H54 (cell line): ENCODE measurements at places on chromosomes 1 and 21.
A peak's percentile ranks its signal among the peaks of the same experiment; 100 is the strongest.

DNA sequence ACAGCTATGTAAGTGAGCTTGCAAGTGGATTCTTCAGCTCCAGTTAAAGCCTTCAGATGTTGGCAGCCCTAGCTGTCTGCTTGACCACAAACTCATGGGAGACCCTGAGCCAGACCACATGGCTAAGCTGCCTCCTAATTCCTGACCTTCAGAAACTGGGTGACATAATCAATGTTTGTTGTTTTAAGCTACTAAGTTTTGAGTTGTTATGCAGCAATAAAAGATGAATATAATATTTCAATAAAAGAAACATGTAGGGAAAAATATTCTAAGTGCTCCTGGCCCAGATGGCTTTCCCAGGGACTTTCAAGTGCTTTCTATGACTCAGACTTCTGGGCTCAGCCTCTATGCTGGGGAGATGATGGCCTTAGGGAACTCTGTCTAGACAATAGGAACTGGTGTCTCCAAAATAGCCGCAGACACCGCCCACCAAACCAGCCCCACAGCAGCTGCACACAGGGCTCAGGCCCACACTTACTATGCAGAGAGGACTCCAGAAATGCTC lies 20.3 kb upstream of the AZIN2 start:
- peak; percentile 44 for DNase-seq

- DNase-seq = peak; percentile 23
These were observed 3.9 kb upstream of the CDC42 start for GRCh38 chr1:22048351-22049192.

DNA sequence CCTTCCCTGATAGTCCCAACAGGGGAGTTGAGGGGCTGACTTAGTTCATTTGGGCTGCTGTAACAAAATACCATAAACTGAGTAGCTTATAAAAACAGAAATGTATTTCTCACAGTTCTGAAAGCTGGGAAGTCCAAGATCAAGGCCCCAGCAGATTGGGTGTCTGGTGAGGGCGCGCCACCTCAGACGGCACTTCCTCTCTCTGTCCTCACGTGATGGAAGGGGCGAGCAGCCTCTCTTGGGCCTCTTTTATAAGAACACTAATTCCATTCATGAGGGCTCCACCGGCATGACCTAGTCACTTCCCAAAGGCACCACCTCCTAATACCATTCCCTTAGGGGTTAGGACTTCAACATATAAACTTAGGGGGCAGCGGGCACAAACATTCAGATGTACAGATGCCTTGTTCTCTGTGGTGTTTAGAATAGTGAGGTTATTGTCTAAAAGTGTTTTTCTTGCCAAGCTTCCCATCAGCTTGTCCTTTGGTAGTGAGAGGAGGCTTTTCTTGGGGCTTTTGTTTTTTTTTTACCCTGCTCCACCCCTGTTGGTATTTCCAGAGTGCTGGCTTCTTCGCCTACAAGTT lies 20.3 kb downstream of the NIPAL3 start:
- no peak for DNase-seq

DNA sequence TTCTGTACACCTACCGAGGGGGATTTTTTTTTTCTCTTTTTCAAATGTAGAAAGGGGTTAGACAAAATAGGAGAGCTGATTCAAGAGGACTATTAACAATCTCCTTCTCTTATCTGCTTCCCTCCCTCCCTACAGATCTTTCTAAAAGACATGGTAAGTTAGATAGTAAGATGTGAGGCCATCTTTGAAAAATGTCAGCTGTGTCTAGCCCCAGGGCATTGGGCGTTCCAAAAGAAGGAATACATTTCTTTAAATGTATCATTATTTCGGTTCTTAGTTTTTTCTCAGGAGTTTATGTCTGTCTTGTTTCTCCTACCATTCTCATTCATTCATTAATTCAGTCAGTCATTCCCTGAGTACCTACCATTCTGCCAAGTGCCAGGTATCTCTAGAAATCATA lies 27.2 kb downstream of the BCL9 start:
- DNase-seq = no peak

DNA sequence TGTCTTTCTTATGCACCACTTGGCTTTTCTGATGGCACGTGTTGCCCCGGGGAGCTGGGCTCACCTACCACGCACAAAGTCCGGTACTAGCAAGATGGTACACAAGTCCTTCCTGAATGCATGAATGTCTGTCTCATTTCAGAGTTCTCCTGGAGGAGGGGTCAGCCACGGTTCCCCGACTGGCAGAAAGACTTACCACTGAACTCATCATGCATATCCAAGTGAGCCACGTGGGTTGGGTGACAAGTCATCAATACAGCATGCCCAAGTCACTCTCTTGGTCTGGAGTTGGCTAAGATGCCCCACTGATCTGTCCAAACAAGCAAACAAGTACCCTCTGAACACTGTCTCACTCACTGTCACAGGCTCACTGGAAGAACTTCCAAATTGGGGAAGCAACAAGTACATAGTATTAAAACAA lies 28.6 kb upstream of the MX1 start:
- no peak for DNase-seq

- DNase-seq = no peak
These were observed 47.1 kb downstream of the PHACTR4 start for GRCh38 chr1:28416509-28417194.

DNA sequence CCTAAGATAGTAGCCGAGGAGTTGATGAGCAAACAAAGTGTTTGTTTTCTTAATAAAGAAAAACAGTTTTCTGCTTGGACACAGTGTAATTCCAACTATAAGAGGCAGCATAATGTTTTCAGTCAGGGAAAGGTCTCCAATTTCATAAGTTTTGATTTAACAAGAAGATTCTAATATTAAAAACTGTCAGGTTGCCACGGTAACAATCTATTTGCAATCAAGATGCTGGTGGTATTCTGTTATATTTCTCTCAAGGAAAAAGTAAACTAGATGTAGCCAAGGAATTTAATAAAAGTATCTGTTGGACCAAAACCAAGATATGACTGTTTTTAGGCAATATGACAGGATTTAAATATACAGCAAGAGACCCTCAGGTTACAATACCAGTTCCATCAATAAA lies 211.7 kb downstream of the SMYD3 start:
- no peak for DNase-seq

- no peak for DNase-seq
These were observed 26.3 kb downstream of the PCSK9 start for GRCh38 chr1:55065648-55066047.

DNA sequence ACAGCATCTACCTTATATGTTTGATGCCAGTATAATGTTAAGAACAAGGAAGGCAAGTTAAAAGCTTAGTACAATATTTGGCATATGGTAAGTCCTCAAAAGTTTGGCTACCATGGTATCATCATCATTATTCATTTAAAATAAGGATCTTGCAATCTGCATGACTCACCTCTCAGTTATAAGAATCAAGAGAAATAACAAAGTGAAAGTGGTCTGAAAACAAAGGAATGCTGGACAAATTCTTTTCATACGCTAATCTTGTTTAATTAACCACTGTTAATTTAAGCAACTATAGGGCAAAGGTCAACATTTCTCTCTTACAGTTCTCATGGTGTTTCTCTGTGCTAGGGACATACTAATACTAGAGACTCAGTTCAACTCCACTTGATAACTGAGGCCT lies 13.0 kb upstream of the CLDN19 start:
- DNase-seq = no peak

DNA sequence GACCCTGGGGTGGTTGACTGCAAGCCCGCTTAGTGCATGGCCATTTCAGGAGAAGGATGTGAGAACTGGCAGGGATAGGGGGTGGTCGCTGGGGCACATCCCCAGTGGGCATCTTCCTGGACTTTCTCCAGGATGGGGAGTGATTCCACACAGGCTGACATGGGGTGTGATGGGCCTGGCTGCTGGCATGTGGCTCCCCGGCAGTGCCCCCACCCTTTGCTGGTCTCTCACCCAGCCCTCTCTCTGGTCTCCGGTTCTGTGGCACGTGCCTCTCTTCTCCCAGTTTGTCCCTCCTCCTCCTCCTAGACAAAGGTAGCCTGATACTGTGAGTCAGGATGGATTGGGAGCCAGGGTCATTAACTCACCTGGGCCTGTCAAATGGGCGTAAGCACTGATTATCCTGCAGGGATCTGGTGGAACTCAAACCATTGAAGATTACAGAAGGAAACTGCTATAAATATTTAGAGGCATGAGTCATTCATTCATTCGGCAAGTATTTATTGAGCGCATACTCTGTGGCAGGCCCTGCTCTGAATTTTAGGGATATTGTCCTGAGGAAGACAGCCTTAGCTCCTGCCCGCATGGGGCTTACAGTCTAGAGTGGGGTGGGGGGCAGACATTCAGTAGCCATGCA lies 23.6 kb upstream of the EPS8L3 start:
- DNase-seq = no peak

DNA sequence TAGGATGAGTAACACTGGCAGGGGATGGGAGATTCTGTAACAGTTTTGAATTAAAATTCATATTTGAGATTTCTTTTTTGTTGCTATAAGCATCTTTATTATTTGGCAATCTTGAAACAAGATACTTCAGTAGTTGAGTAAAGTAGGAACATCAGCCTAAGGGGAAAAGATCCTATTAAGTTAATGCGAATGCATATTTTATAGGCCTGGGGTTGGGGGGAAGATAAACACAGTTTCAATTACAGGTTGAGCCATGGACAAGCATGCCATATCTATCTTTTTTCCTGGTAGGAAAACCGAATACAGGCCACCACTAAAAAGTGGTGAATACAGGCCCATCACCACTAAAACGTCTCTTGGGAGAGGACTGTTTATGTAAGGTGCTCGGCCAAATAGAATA lies 32.3 kb downstream of the SMAP2 start:
- no peak for DNase-seq

- no peak for DNase-seq
These were observed 22.2 kb downstream of the SGIP1 start for GRCh38 chr1:66556161-66556611.

- no peak for DNase-seq
These were observed 437.3 kb downstream of the PLA2G4A start for GRCh38 chr1:187266051-187266450.

DNA sequence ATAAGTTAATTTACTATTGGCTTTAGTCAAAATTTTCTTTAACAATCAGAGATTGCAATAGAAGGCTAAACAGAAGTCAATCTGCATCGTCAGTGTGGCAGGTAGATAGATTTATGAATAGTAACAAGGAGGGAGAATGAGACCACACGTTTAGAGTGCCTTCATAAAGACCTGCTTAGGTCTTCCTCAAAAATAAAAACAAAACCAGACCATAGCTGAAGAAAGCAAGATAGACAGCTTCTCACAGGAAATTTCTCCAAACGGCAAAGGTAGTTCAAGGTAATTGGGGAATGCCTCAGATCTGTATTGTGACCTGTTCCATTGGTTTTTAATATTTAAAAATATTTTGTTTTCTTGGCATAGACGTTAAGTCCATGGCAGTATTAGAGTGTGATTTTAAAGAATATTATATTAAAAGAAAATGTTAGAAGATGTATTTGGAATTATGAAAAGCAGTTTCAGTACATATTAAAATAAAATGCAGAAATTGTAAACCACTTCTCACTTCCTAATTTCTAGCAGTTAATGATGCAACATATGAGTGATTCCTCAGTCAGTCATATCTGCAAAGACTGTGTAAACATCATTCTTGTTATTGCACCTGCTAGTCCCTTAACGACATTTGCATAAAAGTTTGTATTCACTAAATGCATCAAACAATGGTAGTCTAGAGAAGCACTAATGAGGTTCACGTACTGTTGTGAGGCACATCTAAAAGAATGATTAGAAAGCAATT lies 278.0 kb downstream of the HLX start:
- no peak for DNase-seq

DNA sequence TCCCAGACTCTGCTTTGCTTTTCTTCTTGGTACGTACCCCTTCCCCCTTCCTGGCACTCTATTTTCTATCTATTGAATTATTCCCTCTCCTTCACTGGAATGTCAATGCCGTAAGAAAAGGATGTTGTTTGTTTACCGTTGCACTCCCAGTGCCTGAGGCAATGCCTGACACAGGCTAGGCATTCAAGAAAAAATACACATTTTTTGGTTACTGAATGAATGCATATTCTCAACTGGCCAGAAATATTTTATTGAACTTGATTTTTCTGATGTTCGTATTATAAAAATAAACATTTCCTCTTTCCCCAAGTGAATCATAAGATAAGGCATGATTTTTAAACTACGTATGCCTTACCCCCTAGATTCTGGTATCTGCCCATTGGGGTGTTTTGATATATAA lies 41.2 kb downstream of the GNG12 start:
- DNase-seq = no peak

DNA sequence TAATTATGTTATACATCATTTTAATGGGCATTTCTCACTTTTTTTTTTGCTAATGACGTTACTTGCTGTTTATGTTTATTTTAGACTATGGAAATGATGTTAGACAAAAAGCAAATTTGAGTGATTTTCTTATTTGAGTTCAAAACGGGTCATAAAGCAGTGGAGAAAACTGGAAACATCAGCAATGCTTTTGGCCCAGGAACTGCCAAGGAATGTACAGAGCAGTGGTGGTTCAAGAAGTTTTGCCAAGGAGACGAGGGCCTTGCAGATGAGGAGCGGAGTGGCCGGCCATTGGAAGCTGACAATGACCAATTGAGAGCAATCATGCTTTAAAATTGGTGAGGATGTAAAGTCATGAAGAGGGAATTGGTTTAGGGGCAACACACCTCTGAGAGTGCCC lies 32.1 kb upstream of the KCNE2 start:
- no peak for DNase-seq

GRCh38 chr21:44596068-44596725 lies 3.9 kb upstream of the KRTAP10-6 start:
- no peak for DNase-seq

GRCh38 chr1:243730487-243731150 lies 119.4 kb downstream of the AKT3 start:
- DNase-seq = no peak

DNA sequence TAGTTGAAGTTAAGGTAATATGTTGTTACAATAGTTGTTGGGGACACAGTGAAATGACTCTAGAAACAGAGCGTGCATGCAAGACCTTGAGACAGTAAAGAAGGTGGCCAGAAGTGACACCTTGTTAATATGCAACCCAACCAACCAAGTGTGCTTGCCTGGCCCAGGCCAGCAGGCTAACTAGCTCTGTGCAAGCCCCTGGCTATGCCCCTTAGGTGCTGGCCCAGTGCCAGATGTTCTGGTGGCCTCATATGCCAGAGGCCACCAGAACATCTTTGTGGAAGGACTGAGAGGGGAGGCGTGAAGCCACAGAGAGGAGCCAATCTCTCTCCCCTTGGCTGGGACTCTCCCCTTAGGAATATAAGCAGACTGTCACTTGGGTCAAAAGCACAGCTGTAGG lies 111.2 kb upstream of the JUN start:
- DNase-seq = no peak

DNA sequence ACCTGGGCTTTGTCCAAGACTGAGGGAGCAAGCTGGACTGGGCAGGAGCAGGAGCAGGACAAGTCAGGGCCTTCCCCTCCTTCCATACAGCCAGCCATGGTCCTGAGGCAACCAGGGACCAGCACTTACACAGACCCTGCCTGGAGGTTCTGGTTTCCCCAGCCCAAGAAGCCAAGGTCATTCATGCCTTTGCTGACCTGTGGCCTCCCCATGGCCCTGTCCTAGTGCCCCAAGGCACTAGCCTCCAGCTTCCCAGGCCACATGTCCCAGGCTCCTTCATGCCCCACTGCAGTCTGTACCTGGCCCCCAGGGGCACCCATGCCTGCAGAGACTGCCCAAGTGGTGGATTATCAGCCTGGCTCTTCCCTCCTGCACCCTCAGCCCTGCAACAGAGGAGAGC lies 243.9 kb downstream of the TOMM20 start:
- no peak for DNase-seq
